ENCODE measurements at places on chromosomes 2 and 18.

DNA sequence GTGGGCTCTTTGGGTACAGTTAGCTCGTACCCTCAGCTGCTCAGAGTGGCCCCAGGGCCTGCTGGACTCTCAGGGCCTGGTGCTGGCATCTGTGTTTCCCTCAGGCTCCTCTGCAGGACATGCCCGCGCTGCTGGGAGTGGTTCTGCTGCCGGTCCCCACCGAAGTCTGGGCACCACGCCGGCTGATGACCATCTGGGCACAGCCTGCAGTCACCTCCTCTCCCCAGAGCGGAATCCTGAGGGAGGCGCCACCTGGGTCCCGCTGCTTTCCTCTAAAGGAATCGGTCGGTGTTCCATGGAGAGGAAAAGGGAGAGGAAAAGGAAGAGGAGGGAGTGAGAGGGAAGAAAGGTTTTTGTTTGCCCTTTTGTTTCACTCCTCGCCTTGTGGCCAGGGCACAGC, 43.6 kb downstream of the MC2R start:
- no peak for DNase-seq

DNA sequence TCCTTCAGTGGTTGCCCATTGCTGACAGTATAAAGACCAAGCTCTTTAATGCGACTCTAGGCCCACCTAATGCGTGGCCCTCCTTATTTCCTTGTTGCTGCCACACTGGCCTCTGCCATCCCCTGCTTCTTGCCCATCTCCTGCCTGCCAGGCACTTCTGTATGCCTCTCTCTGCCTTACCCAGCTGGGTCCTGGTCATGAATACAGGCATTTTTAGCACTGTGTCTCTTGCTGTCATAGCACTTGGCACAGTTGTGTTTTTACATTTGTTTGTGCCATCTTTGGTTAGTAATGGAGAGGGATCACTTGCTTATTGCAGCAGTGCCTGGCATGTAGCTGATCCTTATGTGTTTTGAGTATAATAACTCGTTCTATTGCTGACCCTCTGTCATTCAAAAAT, 38.7 kb downstream of the MAP4K4 start:
- DNase-seq: no peak

DNA sequence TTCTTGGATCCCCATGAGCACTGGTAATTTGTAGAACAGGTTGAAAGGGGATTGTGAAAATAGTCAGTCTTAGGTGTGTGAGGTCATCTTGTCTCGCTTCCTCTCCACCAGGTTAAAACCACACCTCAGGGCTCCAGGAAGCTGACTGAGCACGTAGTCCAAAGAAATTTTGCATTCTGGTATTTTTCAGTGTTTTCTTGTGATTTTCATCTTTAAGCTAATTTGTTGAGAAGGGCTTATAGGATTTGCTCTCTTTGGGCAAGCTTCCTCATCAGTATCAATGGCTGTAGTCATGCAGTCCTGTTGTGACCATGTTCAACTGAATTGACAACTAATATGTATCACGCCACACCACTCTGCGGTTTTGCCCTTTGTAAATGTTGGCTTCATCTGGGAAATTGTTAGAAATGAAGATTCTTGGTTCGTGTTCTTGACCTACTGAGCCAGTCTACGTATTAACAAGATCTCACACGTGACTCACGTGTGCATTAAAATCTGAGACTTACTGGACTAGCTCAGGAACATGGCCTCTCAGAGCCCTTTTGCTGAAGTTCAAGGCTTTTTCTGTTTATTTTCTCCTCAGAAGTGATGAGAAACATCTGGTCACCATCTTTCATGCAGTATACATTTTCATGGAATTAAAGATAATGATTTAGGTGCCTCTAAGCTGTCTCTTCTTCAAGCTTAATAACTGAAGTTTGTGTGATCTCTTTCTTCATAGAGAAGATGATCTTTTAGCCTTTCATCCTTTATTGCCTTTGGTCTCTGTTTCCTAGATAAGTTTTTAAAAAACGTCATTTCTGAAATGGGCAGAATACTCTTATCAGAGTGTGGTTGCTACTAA, 32.8 kb downstream of the FMNL2 start:
- no peak for DNase-seq

GRCh38 chr2:202074324-202074723, 1.3 kb downstream of the KIAA2012 start:
- DNase-seq: no peak

DNA sequence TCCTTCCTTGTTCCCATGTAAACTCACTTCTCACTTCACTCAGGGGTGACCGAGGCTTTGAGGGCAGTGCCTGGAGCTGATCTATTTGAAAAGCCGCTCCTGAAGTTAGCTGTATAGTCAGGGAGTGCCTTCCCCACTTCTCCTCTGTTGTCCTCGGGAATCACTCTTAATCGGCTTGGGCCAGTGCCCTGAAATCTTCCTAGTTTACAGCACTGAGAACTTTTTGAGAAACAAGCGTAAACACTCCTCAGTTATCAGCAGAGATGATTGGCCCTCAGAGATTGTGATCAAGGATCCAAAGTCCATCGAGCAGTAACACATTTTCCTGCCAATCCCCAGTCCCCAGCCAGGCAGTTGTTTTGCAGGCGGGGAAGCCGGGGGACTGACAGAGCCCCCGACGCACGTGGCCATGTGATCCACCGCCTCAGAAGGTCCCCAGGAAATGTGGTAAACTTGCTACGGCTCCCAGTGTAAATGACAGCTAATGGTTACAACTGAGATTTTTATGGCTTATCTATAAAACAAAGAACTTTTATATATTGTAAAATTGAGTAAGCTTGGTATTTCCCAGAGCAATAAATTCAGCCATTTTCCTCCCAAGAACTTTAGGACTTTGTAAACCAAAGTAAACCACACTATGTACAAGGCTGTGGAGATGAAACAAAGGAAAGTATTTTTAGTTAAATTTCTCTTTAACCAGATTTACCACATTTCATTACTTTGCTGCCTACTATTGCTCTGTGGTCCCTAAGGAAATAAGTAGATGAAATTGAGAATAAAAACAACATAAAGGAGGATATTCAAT, 53.5 kb downstream of the C18orf63 start:
- DNase-seq: no peak

GRCh38 chr2:49033394-49034185, 120.7 kb downstream of the FSHR start:
- DNase-seq: no peak

- no peak for DNase-seq
These were observed 637.6 kb downstream of the TDRD15 start for GRCh38 chr2:21761361-21761760.

DNA sequence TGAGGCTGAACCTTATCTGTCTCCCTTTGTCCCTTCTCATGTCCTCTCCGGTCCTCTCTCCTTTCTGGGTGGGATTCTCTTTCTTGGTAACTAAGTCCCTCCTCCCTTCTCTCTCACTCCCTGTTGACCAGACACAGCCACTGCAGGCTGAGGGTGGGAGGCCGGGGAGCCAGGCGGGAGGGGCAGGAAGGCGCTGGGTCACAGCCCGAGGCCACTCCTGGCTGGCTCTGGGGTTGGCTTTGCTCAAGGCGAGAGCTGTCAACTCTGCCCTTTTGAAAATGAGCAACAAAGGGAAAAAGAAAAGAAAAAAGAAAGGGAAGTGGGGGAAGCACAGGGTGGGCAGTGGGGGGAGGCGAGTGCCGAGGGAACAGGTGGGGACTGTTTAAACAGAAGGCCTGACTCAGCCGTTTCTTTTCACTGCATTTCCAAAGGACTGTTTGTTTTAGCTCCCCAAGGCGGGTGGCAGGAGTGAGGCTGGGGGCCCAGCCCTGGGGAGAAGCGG, 70.5 kb upstream of the IGFBP5 start:
- DNase-seq: no peak

DNA sequence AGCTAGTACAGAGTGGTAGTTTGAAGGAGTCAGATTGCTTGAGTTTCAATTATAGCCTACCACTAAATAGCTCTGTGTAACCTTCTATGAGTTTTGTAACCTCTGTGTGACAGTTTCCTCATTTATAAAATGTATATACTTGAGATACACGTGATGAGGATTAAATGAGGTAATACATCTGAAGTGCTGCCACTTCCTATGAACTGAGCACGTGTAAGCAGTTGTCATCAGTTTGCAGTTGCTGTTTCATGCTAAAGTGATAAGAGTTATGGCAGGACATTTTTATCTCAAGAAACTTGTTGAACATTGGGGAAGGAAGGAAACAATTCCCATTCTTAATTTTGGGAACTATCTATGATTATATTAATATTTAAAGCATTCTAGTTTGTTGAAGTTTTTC, 38.5 kb downstream of the CARF start:
- DNase-seq: no peak

DNA sequence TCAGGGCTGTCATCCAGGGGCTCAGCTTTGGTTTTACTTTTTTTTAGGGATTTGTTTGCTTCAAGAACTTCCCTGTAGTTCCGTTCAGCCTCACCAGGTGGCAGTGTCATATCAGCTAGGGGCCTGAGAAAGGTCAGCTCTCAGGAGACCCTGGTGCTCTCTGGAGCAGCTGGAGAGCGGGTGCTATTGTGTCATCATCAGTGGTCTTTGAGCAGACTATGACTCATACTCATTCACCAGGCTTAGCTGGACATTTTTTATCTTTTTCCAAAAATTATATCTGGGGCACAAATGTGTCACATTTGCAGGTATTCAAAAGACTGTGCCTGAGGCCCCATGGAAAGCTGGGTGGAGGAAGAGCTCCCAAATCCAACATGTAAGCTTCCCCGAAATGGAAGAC, 24.4 kb downstream of the ZNF892 start:
- peak; percentile 66 for DNase-seq

DNA sequence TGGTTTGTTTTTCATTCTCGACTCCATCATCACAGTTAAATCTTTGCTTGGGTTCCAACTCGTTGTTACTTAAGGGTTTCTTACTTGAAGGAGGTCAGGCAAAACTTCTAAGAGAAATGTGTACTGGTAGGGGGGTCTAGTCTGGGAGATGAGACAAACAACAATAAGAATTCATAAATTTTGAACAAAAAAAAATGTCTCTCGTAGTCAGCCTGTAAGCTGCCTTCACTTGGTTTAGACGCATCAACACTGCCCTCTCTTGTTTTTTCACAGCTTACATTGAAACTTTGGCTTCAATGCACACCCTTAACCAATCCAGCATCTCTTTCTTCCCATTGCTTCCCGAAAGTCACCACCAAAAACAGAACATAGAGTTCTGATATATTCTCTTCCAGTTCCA, 576.4 kb upstream of the PIK3C3 start:
- no peak for DNase-seq

GRCh38 chr2:219918254-219918653, 290.8 kb downstream of the SLC4A3 start:
- no peak for DNase-seq

GRCh38 chr18:78820161-78820834, 159.3 kb upstream of the SALL3 start:
- no peak for DNase-seq

- DNase-seq: no peak
These were observed 550.8 kb upstream of the ZNF804A start for GRCh38 chr2:184047536-184047935.
